NCI-H1417 treated with DMSO at 0.1 percent for 48 hours (cell line): ENCODE measurements at places on chromosomes 5 and 9.

DNA sequence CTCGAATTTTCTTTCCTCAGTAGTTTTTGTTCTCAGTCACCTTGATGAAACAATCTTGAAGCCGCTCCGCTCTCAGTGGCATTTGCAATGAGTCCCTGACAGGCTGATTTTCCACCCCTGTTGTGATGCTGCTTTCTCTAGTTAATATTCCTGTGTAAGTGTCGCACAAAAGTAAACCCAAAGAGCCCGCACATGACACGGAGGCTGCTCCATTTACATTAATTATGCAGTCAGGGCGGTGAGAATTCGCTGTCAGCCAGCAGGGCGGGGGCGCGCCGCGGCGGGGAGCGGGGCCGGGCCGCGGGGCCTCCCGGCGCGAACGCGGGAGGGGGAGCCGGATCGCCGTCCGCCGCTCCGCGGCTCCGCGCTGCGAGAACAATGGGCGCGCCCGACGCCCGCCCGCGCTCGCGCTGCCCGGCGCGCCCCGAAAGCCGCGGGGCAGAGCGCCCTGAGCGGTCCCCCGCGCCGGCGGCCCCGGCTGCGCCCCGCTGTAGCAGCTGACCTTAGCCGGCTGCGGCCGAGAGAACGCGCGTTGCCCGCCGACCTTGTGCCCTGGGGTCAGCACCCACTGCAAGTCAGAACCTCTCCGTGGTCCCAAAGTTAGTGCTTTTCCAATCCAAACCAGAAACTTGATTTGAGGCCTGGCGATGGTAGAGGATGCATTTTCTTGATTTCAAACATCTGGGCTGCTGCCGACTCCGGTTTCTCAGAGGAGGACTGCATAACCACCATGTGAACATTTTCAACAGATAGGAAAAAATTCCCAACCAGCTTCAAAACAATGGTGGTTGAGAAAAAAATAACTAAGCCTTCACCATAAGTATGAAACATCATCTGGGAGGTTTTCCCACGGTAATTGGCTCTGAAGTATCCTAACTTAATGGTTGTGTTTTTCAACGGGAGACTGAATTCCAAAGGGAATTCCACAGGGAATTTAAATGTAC is 142.6 kb downstream of the PBX3 start:
- DNase-seq = no peak

- DNase-seq = no peak
Observed at GRCh38 chr9:98728500-98728899, 19.8 kb upstream of the GABBR2 start.

DNA sequence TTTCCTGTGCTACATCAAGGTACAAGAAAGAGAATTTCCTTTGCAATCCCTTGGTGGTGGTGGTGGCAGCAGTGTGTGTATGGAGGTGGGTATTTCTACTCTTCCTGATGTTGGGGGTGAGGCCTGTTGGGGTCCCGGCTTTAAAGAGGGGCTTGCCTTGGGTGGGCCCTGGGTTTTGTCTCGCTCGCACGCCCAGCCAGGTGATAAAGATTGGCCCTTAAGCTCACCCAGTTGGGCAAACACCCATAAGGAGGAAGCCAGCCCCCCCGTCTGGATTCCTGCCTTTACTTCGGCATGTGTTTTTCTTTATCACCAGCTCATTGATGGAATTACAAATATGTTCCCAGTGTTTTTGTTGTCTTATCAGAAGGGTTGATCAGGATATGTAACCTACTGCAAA is 16.0 kb upstream of the SARDH start:
- DNase-seq = no peak

DNA sequence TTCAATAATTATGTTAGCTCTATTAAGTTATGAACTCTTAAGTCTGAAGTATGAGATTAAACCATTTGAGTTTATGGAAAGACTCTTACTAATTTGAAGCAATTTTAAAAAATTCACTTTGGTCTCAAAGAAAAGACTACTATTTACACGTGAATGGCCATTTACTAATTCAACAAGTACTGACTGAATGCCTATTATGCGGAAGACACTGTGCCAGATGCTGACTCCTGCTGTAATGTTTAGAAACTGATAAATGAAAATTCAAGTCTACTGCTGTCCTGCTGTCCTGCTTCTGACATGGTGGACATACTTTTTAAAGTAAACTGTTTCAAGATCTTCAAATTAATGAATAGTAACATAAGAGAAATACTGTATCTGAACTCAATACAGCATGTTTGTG is 116.2 kb downstream of the MPDZ start:
- DNase-seq = no peak

- DNase-seq = no peak
Observed at GRCh38 chr9:113583511-113584427, 120.2 kb downstream of the RGS3 start.

GRCh38 chr9:91428436-91428835 is 4.8 kb upstream of the NFIL3 start:
- DNase-seq = no peak

DNA sequence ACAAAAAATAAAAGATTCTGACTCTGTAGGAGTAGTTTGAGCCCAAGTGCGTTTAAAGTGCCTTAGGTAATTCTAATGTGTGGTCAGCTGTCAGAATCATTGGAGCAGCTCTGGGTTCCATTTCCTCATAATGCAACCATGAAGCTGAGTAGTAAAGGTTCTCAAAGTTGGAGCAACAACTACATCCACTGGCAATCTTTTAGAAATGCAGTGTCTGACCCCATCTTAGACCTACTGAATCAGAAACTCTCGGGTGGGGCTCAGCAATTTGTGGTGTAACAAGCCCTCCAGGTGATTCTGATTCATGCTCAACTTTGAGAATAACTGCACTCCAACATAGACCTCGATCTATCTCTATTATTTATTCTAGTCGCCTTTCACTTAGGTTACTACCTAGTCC is 7.6 kb upstream of the ALDH1A1 start:
- DNase-seq = no peak

DNA sequence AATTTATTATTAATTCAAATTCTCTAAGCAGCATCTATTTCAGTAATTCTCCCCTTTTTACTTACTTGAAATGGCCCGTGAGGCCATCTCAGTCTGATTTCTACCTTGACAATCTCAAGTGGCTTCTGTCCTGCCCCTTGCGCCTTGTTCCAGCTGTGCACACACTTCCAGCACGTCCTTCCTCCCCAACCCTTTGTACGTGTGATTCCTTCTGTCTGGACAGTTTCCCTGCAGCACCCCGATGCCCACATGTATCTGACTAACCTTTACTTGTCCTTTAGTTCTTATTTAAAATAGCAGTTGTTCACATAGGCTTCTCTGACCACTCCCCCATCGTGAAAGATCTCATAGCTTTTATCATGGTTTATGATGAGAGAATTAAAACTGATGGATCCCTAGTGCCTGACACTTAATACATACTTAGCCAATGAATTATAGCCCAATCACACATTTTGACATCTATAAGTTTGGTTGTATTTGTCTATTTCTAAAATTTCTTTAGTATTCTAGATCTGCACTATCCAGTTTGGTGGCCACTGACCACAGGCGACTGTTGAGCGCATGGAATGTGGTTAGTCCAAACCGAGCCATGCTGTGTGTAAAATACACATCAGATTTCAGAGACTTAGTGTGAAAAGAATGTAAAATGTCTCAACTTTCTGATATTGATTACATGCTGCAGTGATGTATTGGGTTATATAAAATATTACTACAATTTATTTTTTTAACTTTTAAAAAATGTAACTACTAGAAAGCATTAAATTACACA is 14.3 kb downstream of the ZBTB34 start:
- no peak for DNase-seq

GRCh38 chr9:6209966-6210365 is 5.6 kb upstream of the IL33 start:
- DNase-seq = no peak

GRCh38 chr9:3896576-3896975 is 370.8 kb upstream of the RFX3 start:
- DNase-seq = no peak
